Stomach (tissue), 19 donors: ENCODE measurements at places on chromosomes 2 and 18.

GRCh38 chr2:239882331-239882732, 142.8 kb downstream of the NDUFA10 start:
- DNase-seq = peak; percentile 57

- no peak for DNase-seq
Observed at GRCh38 chr2:134917360-134917865, 1.2 kb upstream of the CCNT2 start.

GRCh38 chr18:13710414-13710831, 15.9 kb downstream of the FAM210A start:
- DNase-seq = no peak

- DNase-seq = no peak
Observed at GRCh38 chr18:77481541-77481940, 231.9 kb downstream of the GALR1 start.

- DNase-seq = no peak
Observed at GRCh38 chr2:109130723-109130995, 1.7 kb downstream of the SH3RF3 start.

- no peak for DNase-seq
Observed at GRCh38 chr2:147679191-147679954, 165.5 kb upstream of the ACVR2A start.

DNA sequence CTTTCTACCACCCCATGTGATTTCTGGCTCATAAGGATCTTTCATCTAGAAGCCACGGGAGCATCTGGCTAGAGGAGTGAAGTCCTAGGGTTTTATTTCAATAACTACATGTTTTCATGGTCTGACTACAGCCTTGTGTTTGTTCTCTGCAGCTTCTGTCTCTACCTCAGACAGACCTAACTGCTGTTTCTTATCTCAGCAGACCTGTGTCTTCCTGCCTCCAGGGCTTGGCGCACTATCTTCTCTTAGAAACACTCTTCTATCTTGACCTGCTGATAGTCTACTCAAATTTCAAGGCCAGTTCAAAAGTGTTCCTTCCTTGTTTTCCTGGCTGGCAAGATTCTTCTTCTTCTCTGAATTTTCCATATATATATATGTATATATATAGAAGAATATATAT, 11.0 kb upstream of the TRIB2 start:
- DNase-seq = no peak

GRCh38 chr2:190841707-190842505, 38.7 kb upstream of the GLS start:
- no peak for DNase-seq

DNA sequence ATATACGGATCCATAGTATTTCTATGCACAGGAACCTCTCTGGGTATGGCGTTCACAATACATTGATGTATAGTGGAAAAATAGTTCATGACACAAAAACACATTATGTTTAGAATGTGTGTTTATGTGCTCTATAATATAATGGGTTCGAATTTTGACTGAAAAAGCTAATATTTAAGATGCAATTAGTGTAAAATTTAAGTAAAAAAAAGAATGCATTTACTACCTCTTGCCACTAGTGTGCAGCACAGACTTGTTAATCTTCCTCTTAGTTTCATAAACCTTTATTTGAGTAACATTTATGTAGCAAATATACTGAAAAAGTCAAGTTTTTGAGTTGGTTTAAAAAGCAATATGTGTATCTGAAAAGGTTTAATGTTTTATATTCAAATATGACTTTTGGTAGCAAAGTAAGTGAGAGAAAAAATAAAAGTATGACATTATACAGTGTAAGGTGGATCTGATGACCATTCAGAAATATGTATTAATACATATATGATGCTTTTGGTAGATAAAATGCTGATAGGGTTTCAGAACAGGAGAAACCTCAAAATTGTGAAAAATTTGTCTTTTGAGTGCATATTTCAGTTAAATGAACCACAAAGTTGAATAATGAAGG, 49.4 kb downstream of the CCDC102B start:
- peak; percentile 48 for DNase-seq

GRCh38 chr18:45765796-45766195, 41.8 kb downstream of the SLC14A1 start:
- no peak for DNase-seq

DNA sequence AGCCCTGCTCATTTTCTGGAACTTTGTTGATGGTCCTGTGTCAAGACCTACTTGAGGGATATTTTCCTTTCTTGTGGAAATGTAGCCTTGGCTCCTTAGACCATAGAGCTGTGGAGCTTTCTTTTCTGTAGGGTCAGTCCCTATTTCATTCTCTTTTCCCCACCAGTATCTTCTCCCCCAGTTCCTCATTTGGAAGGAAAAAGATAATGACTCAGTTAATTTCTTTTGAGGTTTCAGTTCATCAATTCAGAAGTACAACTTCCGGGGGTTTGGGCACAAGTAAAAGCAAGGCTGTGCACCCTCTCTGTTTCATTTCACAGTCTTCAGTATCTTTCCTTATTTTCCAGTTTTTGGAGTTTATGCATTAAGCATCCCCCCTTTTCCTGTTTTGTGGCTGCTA, 70.7 kb downstream of the CDC42EP3 start:
- DNase-seq = no peak

- peak; percentile 56 for DNase-seq
Observed at GRCh38 chr2:234289834-234290590, 206.9 kb downstream of the ARL4C start.

- DNase-seq = peak; percentile 17
Observed at GRCh38 chr2:240425236-240425615, 10.2 kb upstream of the GPC1 start.

DNA sequence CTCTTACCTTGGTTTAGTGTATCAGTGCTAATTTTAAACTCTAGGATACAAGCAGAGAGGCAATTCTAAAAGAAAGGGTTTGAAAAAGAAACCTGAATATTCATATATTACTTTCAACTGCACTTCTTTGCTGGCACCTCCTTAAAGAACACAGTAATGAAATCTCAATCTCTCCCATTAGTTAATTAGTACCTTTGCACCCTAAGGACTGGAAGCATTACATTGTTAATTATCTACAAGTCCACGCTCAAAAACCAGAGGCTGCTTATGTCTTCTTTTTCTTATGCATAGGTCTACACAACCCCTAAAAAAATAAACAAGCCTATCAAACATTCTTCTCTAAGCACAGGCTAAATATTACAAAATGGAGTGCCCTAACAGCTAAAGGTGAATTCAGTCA, 20.2 kb downstream of the EPHA4 start:
- DNase-seq = no peak
